ENCODE measurements at places on chromosomes 3 and 15.

DNA sequence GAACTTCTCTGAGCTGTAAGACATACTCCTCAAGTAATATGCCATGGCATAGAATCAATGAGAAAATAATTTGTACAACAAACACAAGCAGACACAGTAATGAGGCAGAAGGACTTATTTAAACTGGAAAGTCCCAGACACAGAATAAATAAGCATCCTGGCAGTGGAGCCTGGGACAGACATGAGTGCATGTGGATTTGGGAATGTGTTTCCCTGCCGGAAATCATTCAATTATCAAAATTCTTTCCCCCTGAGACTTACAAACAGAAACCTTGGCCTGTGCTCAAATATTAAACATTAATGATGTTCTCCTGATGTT is 520.1 kb downstream of the ROBO1 start:
- no peak for DNase-seq

DNA sequence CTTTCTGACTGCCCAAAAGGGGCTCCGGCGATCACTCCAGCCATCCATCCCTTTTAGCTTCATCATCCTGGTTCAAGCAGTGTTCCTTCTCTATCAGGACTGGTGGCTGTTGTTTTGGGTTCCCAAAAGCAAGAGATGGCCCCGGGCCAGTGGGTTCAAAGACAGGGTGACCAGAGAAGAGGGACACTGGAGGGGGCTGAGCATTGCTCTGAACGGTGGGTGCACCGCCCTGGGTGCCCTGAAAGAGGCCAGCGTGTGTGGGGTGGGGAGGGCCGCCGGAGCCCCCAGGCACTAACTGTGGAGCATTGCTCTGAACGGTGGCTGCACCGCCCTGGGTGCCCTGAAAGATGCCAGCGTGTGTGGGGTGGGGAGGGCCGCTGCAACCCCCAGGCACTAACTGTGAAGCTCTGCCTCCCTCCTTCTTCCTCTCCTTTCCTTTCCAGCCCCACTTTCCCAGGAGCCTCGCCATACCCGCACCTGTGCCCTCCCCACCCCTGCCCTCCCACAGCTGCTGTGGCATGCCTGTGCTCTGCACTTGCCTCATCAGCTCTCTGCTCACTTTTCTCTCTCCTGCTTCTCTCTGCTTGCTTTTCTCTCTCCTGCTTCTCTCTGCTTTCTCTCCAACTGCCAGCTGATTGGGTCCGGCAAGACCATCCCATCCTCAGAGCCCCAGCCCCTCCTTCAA is 37.4 kb upstream of the OR4F6 start:
- no peak for DNase-seq

- DNase-seq, result no peak
Observed at GRCh38 chr15:40923551-40923950, 5.6 kb upstream of the DLL4 start.

- DNase-seq, result no peak
Observed at GRCh38 chr3:127385540-127385870, 97.7 kb upstream of the PRR20G start.

DNA sequence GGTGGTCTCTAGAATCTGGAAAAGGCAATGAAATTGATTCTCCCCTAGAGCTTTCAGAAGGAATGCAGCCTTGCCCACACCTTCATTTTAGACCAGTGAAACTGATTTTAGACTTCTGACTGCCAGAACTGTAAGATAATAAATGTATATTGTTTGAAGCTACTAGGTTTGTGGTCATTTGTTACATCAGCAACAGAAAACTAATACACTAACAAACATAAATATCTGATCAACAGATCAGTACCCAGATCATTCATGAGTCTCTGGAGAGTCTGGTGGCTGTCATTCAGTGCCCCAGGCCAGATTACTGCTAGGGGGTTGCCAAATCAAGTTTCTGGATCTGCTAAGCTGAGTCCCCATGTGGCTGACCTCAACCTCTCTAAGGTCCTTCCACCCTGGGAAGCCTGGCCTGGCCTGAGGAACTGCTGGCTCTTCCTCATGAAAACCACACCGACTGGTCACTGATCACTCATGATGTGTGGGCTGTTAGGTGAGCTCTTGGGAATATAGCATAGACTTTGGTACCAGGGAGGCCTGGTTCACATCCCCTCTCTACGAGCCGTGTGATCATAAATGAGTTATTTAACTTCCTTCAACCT is 11.1 kb upstream of the LACTB start:
- DNase-seq, result no peak

- DNase-seq, result no peak
Observed at GRCh38 chr15:74768099-74768770, 13.6 kb upstream of the CSK start.

GRCh38 chr3:50612970-50613846 is 1.6 kb upstream of the CISH start:
- DNase-seq, result no peak

GRCh38 chr15:57406062-57406772 is 29.9 kb downstream of the CGNL1 start:
- no peak for DNase-seq
